ENCODE measurements at places on chromosomes 11 and 22.

- no peak for DNase-seq
Observed at GRCh38 chr11:357582-357981, 11.7 kb upstream of the B4GALNT4 start.

DNA sequence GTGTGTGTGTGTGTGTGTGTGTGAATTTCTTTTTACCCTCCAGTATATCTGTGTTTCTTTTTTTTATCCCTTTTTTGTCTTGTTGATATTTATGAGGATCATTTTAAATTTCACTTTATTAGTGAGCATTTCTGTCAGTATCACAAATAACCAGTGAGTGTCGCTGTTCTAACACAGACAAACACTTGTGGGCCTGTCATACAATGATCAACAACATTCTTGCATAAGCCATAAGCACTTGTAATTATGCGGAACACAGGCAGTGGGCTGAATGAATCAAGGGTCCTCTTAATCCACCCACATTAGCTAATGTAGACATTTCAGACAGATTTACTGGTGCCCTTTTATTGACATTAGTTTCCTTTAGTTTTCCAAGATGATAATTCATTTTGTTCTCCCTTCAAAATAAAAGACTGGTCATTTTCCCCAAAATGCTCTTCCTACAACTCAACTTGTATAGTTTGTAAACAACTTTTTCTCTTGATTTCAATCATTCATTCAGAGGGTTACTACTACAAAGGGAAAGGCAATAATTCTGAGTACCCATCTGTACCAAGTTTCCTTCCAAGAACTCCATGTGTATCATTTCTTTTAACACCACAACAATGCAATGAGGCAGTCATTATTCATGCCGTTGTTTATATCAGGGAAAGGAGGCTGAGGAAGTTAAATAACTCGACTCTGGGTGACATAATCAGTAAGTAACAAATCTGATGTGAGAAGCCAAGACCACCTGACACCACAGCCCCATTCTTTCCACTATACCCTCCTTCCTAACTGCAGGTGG lies 34.5 kb upstream of the ANO3 start:
- DNase-seq, result no peak

DNA sequence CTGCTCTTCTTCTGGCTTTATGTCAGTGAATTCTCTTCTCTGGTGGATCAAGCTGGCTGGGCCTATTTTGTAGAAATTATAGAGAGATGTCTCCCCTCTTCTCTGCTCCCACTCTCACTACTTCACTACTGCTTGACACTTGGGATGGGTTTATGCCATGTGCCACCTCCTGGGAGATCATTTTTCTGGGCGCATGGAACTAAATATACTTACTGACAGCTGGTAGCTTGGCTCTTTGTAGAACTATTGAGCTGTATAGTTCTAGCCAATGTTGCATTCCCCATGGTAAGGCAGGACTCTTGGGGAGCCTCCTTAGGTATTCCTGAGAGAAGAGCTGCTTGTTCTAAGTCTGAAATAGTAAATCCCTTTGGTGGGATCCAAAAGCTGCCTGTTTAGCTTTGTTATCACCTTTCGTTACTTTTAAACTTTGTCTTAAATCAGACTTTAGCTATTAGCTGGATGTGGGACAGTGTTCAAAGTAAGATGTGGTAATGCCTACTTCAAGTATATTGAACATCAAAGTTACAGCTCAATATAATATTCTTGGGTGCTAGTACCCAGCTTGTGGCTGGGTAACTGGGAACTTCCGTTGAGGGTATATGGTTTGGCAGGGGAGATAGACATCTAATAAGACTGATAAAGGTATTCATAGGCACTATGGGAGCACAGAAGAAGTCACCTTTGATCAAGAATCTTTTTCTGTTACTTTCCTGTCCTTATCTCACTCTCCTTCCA lies 87.5 kb upstream of the RRM1 start:
- no peak for DNase-seq

GRCh38 chr11:119936426-119936825 lies 201.5 kb downstream of the TRIM29 start:
- DNase-seq, result no peak

GRCh38 chr22:30989474-30989873 lies 20.4 kb downstream of the TUG1 start:
- no peak for DNase-seq

DNA sequence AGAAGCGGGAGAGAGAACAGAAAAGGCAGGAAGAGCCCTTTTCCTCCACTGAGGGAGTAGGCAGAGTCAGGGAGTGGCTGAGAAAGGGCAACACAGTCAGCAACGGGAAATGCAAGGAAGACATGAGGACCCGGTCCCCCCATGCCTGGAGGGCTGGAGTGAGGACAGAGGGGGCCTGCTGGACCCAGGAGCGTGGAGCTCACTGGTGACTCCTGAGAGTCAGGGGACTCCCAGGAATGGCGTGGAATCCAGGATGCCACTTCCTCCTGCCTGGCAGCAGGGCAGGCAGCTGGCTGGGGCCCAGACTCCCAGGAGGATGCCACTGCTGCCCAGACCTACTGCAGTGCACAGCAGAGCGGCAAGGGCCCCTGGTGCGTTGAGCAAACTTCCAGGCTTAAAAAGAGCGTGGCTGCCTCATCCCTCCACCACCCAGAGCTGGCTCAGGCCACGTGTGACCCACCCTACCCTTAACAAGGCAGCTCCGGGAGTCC lies 11.3 kb downstream of the C11orf21 start:
- DNase-seq, result no peak

DNA sequence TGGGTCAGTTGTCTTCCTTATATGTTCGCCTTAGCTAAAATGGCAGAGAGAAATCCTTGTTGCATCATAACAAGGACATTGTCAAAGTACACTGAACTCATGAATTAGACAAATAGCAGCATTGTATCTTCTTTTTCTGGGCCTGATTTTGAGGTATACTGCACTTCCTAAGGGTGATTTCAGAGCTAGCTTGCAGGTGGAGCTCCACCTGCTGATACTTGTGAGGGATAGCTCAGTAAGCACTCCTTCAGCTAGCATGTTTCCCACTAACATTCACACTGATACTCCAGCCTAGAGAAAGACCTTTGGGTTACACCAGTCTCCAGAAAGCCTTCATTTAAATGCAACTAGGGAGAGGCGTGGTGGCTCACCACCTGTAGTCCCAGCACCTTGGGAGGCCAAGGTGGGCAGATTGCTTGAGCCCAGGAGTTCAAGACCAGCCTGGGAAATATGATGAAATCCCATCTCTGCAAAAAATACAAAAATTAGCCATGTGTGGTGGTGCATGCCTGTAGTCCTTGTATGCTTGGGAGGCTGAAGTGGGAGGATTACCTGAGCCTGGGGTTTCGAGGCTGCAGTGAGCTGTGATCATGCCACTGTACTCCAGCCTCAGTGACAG lies 29.8 kb downstream of the JAM3 start:
- DNase-seq, result no peak

- DNase-seq, result no peak
Observed at GRCh38 chr11:75342966-75343870, 8.2 kb downstream of the ARRB1 start.

Measured in cortex of kidney (tissue), 1 donor.